ENCODE measurements at places on chromosomes 1 and 21.

DNA sequence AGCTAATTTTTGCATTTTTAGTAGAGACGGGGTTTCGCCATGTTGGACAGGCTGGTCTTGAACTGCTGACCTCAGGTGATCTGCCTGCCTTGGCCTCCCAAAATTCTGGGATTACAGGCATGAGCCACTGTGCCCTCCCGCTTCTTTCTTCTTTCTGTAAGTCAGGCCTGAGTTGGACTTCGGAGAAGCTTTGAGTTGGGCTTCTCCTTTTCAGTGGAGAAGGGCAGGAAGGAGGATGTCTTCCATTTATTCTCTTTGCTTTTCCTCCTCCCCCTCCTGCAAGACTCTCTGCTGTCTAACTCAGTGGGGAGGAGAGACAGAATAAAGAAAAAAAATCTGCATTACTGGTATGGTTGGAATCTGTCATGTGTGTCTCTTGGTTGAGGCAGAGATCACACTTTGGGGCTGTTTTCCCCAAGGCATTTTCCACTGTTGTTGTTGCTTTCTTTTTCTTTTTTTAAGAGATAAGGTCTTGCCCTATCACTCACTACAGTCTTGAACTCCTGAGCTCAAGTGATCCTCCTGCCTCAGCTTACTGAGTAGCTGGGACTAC lies 13.2 kb upstream of the DEGS1 start:
- DNase-seq, result no peak

DNA sequence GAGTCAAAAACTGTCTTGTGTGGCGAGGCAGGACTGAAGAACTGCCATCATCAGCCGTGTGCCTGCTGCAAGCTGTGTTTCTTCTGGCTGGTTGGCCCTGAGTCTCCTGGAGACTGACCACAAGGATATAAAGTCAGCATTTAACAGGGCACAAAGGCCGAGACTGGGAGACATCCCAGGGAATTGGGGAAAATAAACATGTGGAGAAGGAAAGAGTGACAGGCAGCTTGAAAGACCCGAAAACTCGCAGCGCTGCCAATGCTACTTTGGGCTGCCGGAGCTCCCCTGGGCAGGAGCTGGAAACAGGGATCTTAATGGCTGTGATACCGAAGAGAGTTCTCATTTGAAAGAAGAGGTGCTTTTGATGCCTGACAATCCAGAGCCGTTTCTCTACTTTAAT lies 125.3 kb upstream of the HMGB4 start:
- no peak for DNase-seq

- no peak for DNase-seq
Measured at GRCh38 chr1:2986549-2987305, 34.5 kb upstream of the ACTRT2 start.

DNA sequence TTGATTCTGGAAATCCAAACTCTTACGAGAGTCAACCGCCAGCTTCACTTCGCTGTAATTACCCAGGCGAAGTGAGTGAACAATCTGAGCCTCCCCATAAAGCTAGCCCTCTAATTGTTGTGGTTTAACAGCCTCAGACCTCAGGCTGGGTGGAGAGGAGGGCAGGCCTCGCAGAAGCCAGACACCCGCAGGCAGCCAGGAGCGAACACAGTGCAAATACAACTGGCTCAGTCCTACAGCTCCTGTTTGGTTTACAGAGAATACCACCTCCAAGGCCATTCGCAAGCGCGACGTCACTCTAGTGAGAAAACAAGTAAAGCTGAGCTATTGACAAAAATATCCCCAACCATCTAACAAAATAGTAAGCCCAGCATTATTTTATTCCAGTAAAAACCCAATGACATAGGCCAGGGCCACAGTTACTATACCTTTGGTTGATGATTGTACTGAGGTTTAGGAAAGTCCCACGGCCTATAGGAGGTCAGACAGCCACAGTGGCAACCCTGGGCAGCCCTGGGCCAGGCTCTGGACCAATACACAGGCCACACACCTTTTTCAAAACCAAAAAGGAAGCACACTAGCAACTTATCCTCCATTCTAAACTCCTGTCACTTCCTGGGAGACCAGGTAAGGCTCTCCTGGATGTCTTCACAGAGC lies 163.3 kb downstream of the ETS2 start:
- DNase-seq, result no peak

DNA sequence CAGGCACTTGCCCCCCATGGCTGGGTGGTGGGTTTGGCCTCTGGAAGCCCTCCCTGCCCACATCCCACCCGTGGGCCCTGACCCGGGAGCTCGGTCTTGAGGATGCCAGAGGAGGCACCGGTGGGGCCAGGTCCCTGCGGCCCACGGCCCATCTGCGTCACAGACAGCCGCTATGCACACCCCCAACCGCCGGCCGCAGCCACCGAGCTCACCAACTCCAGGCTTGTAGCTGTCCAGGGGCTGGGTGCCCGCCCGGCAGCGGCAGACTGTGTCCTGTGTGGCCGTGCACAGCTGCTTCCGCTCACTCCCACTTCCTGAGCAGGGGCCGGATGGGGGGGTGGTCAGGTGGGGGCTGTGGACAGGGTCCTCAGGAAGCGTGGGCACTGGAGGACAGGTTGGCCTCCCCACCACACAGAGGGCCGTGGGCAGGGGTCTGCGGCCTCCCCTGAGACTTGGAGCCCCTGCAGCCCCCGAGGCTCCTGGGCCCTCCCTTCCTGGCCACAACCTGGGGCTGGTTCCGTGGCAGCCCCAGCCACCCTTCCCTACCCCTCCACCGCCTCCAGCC lies 1.1 kb downstream of the TNFRSF4 start:
- DNase-seq, result peak; percentile 35

- DNase-seq, result no peak
Measured at GRCh38 chr1:40620150-40620549, 45.3 kb downstream of the RIMS3 start.

- DNase-seq, result no peak
Measured at GRCh38 chr1:171881442-171881841, 40.1 kb downstream of the DNM3 start.

DNA sequence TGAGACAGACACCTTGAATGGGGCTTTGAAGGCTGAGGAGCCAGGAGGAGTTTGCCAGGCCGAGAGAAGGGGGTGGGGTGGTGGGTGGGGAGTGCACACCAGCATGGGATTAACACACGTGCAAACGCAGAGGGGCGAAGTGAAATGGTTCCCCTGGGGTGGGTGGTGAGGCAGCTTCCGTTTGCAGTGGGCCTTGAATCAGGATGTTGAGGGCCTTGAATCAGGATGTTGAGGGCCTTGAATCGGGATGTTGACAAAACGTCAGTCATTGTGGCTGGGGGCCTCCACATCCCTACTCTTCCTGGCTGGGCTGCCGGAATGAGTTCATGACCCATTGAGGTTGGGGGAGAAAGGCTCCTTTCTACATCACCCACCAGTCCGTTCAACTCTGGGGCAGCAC lies 16.6 kb downstream of the LDLRAP1 start:
- no peak for DNase-seq

GRCh38 chr1:244221991-244222390 lies 170.9 kb downstream of the ZBTB18 start:
- DNase-seq, result no peak

- no peak for DNase-seq
Measured at GRCh38 chr1:154813300-154813816, 56.7 kb downstream of the KCNN3 start.

- no peak for DNase-seq
Measured at GRCh38 chr1:229691362-229691761, 65.3 kb downstream of the URB2 start.

GRCh38 chr1:31872658-31873636 lies 57.1 kb upstream of the SPOCD1 start:
- DNase-seq, result no peak

Data from activated CD4-positive, alpha-beta T cell treated with anti-CD3 and anti-CD28 coated beads, Interleukin-2, amount 50 U/mL, for 4 hours (primary cell).